ENCODE measurements at places on chromosomes 2 and 18. TPM values are rescaled to one million over a fixed set of nuclear protein-coding genes. Genes with fewer than 3 reads are reported as not detected.

The OTX1 gene
- total RNA-seq = not detected

- DNase-seq = no peak
Observed at GRCh38 chr2:179261151-179261825, 3.3 kb downstream of the SESTD1 start.

DNA sequence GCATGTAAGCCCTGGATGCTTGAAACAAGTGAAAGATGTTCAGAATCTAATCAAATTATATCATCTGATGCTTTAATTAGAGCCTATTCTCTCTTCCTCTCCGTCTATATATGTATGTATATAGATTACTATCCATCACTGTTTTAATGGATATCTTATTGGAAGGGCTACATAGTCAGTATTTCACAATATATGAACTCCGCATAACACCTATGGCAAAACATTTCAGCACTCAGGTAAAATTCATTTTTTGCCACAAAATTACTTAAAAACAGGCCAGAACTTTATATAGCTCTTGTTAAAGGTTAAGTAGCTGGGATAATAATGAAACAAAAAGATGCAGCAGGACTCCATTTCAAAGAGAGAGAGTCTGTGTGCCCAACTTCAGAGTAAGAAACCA, 1.2 kb downstream of the PJVK start:
- no peak for DNase-seq

- no peak for DNase-seq
Observed at GRCh38 chr2:215699700-215700538, 264.1 kb upstream of the FN1 start.
